Skin of body (tissue), 3 donors: ENCODE measurements at places on chromosomes 6 and 20. TPM values are rescaled to one million over a fixed set of nuclear protein-coding genes. Genes with fewer than 3 reads are reported as not detected.

DNA sequence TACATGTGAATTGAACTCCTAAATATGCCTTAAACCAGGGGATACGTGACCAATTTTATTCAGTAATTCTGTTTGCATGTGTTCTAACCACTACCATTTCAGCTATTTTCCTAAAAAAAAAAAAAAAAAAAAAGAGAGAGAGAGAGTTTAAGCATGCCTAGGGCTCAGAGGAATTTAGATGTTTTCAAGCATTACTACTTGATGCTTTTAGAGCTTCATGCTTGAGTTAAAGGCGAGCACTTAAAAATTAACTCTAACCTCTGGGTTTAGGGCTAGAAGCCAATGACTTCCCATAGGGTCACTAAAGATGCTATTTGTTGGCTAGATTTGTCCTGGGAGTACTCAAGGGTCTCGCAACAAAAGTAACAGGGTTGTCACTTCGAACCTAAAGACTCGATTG lies 217.7 kb downstream of the ATXN1 start:
- peak; percentile 18 for DNase-seq

SLC22A7 gene
- total RNA-seq: not detected

GMPR gene
- 12.8 TPM for total RNA-seq

- no peak for DNase-seq
Measured at GRCh38 chr6:167647306-167647705, 179.4 kb upstream of the AFDN start.

DNA sequence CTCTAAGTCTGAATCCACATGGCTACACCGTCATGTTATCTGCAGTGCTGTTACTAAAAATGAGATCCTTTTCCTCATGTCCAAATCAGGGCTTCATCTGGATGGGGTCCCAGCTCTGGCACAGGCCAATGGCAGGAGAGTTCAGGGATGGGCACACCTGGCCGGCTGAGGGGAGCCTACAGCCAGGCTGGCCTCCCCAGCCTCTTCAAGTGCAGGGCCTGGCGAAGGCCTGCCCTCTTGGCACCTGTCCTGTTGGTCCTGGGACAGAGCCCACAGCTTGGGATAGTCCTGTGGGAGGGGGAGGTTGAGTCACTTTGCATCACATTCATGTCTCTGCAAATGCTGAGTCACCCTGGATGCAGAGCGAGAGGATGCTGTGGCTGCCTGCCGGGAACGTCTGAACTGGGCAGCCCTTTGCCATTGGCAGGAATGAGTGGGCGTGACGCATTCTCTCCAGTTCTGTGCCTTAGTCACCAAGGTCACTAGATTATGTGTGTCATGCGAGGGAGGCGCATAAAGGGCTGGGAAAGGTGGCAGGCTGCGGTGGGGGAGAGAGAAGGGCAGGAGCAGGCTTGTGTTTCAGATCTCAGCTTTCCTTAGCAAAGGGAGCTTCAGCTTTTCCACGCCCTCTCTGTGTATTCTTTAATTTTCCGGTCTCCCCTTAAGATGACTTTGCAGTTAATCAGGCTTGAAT lies 223.2 kb upstream of the ECI2 start:
- no peak for DNase-seq

FLRT3 gene
- 50.4 TPM for total RNA-seq

GRCh38 chr6:24125980-24126379 lies at the start of gene NRSN1:
TSS of gene NRSN1 (plus strand) at chr6:24126215. CDS start at chr6:24134328, 8,113 bp downstream.
- no peak for DNase-seq

- DNase-seq: no peak
Measured at GRCh38 chr6:160996131-160996601, 4.6 kb downstream of the MAP3K4 start.

STX11 gene
- total RNA-seq: 5.9 TPM

GRCh38 chr20:51562332-51563173 lies 20.0 kb upstream of the NFATC2 start:
- peak; percentile 98 for DNase-seq

POLR1H gene
- total RNA-seq: 22.1 TPM

CLPSL1 gene
- not detected for total RNA-seq

- no peak for DNase-seq
Measured at GRCh38 chr6:115629415-115629814, 431.3 kb downstream of the FRK start.

- no peak for DNase-seq
Measured at GRCh38 chr6:110476046-110476849, at the start of gene SLC22A16. TSS of gene SLC22A16 (minus strand) at chr6:110476613. CDS start at chr6:110476574, 39 bp downstream.

- no peak for DNase-seq
Measured at GRCh38 chr6:90199900-90200299, 96.7 kb downstream of the BACH2 start.

SASH1 gene
- total RNA-seq: 106 TPM

FAM83D gene
- 6.8 TPM for total RNA-seq

MKKS gene
- total RNA-seq: 7.9 TPM

- no peak for DNase-seq
Measured at GRCh38 chr6:82534876-82535275, 171.3 kb downstream of the TPBG start.

FAM110A gene
- 5.0 TPM for total RNA-seq

DNA sequence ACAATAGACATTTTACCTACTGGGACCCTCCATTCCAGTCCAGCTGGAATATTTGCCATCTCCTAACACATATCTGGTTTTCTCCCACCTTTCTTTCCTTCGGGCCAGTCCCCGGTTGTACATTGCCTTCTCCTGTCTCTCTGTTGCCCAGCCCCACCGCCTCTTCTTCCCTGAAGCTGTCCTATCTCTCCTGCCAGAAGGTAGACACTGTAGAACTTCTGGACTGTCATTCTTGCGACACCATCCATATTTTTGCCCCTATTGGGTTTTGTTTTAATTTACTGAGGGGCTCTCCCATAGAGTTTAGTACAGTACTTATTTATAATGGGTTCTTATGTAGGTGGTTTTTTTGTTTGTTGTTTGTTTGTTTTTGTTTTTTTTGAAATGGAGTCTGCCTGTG lies 4.9 kb downstream of the PTK7 start:
- DNase-seq: no peak

EPHA7 gene
- 2.3 TPM for total RNA-seq

DNA sequence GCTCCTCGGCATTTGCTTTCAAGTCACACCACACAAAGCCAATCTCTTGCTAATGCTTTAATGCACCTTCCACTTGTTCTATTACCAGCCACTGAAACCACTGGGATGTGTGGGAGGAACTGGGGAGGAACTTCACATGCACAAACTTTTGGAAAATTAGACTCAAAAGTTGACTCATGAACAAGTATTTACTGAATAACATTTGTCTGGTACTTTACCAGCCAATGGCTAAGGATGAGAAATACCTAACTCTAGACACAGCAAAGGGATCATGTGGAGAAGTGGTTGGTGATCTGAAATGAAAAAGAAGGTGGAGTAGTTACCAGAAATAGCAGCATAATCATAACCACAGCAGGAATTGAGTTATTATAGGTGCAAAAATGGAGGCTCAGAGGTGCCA lies 554.0 kb upstream of the NOX3 start:
- DNase-seq: no peak

FOXC1 gene
- total RNA-seq: 15.3 TPM

NDRG3 gene
- total RNA-seq: 15.4 TPM

LINC00237 gene
- total RNA-seq: not detected

GRCh38 chr20:58514321-58515232 lies 622 bp downstream of the APCDD1L start:
- no peak for DNase-seq

POPDC3 gene
- 5.2 TPM for total RNA-seq

DNA sequence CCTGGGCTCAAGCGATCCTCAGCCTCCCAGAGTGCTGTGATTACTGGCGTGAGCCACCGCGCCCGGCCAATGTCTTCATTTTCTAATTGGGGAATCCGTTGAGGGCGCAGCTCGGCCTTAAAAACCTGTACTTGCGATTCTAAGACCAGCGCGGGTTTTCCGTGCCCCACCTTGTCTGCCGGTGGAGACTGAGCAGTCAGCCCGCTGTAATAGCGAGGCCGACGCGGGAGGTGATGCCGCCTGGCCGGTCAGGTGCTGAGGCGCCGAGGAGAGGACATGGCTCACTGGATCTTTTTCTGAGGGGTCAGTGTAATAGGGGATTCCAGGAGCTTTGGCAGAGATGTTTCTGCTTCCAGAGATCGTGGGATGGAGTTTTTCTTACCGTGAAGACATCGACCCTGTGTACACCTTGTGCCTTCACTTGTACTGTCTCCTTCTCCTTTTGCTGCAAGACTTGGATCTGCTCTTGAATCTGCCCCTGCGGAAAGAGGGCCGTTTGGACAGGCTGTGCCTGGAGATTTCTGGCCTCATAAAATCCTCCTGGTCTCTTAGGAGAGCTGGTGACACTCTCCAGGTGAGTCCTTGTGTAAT lies 1.5 kb downstream of the TRIM31 start:
- DNase-seq: no peak

- no peak for DNase-seq
Measured at GRCh38 chr20:47816487-47817451, 31.5 kb upstream of the SULF2 start.

GRCh38 chr6:147382945-147383554 lies 125.4 kb upstream of the SAMD5 start:
- no peak for DNase-seq

DNA sequence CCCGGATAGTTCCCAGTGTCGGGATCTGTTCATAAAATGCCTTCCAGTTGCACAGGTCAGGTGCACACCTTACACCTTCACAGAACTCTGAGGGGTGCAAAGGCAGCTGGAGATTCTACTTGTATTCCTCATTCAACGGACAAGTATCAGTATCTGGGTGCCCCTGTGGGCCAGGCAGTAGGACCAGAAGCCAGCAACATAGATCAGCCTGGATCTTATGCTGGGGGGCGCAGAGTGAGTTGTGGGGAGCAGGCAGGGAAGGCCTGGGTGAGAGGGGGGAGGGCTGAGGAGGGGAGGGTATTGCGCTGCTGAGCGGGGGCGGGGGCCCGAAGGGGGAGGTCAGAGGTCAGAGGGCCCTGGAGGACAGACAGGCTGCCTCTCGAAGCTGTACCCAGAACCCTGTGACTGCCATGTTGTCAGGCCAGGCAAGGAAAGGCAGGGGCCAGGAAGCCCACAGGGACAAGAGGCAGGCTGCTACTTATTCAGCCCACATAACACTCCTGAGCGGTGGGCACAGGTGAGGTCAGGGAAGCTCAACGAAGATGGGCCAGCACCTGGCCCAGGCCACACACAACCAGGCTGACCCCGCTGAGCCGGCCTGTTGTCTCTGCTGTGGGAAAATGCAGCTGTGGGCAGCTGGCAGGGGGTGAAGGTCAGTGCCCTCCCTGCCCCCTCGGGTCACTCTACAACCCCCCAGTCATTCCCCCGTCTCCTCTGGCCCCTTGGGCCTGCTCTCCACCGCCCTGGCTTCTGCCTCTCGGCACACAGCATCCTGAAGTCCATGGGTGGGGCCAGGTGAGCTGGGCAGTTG lies 1.1 kb downstream of the OPRL1 start:
- DNase-seq: no peak

DNA sequence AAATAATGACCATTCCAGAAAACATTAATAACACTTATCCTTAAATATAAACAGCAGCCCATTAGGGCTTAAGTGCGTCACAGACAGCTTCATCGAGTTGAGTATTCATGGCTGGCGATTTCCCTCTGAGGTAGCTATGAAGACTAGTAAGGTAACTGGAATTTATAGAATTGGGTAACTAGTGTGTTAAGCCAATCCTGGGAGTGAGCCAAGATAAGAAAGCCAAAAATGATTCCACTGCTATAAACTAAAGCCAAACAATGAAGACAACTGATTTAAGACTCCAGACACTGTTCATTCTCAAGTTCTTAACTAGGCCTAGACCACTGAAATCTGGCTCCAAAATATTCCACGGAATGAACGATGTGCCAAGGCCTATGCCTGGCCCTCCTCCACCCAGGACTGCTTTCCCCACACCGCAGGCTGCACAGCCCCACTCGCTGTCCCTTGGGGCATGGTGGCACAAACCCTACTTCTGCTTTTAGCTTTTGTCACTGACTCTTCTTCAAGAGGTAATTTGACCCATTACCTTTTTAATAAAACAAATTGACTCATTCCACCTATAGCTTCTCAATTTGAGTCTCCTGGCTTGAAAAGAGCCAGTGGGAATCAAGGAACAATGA lies 66.0 kb downstream of the BLOC1S5 start:
- DNase-seq: no peak

DNA sequence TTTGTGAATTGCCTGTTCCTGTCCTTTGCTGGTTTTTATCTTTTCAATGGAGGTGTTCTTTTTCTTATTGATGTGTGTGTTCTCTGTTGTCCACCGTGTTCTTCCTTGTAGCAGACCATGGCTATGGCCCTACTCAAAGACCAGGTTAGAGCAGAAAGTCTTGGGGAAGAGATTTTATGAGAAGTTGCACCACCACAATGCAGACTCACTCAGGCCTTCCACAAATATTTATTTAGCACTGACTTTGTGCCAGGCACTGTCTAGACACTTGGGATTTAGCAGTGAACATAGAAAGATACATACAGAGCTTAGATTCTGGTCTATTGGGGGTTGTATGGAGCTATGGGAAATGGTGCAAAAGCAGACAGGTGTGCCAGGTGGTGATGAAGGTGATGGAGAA lies 98.8 kb downstream of the DTD1 start:
- no peak for DNase-seq

DNA sequence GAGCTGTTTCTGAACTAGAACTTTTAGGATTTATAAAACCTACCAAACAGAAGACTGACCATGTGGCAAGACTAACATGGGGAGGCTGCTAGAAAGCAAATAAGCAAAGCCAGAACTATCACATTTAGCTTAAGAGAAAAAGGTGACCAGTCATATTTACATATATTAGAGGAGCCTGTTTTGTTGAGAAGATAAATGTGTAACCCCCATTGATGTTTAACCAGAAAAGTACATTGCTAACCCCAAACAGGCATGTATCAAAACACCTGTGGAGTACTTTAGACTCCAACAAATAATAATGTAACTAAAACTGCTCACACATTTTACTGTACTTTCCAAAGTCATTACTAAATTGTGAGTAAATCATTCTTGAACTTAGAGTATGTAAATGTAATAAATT lies 35.0 kb downstream of the AKIRIN2 start:
- no peak for DNase-seq

SLC22A1 gene
- total RNA-seq: 0.59 TPM

OXT gene
- not detected for total RNA-seq

GRCh38 chr6:19866173-19866984 lies 29.2 kb downstream of the ID4 start:
- no peak for DNase-seq

CDH26 gene
- total RNA-seq: 6.5 TPM

DNA sequence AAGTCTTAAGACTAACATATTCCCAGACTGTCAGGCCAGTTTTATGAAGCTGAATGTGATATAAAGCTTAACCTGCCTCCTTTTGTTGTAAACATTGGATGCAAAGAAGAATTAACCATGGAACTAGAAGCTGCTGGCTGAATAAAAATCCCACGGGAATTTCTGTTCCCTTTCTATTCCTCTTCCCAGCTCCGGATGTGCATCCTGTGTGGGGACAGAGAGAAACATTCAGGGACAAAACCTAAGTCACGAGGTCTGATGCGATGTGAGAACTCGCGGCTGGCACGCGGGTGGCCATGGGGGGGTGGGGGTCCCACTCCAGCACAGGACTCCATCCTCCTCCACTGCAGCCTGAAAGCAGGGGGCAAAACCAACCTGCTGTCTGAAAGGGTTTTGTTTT lies 32.2 kb downstream of the RAMACL start:
- peak; percentile 54 for DNase-seq

APOM gene
- 1.2 TPM for total RNA-seq

- no peak for DNase-seq
Measured at GRCh38 chr20:17895641-17896171, 72.9 kb downstream of the SNX5 start.
